ENCODE measurements at places on chromosomes 13 and 19. TPM values are rescaled to one million over a fixed set of nuclear protein-coding genes. Genes with fewer than 3 reads are reported as not detected.

C19orf47 gene
- total RNA-seq = 28.9 TPM

GRCh38 chr19:5313307-5313706, 27.3 kb downstream of the PTPRS start:
- no peak for DNase-seq

GRCh38 chr13:96279904-96280303, 190.0 kb downstream of the HS6ST3 start:
- DNase-seq = no peak

S1PR2 gene
- 51.6 TPM for total RNA-seq

DNA sequence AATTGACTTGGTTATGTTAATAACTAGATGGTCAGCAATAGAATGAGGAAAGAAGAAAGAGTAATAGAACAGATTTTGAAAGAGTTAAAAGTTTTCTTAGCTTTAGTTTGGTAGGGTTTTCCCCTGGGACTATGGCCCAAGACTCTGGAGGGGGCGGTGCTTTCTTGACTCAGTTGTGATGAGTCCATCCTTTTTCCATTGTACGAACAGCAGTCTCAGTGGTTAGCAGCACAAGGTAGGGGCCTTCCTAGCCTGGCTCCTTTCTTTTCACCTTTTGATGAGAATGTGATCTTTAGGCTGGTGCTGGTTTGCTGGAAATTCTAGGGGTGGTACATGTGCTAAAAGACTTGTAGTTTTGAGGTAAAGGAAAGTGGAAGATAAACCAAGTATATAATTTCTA, 38.8 kb downstream of the ZNF506 start:
- no peak for DNase-seq

PTGER1 gene
- total RNA-seq = not detected

GRCh38 chr19:6587998-6588507, 2.9 kb downstream of the CD70 start:
- peak; percentile 85 for DNase-seq

GRCh38 chr13:112759827-112760226, 70.0 kb downstream of the ATP11A start:
- no peak for DNase-seq

DNA sequence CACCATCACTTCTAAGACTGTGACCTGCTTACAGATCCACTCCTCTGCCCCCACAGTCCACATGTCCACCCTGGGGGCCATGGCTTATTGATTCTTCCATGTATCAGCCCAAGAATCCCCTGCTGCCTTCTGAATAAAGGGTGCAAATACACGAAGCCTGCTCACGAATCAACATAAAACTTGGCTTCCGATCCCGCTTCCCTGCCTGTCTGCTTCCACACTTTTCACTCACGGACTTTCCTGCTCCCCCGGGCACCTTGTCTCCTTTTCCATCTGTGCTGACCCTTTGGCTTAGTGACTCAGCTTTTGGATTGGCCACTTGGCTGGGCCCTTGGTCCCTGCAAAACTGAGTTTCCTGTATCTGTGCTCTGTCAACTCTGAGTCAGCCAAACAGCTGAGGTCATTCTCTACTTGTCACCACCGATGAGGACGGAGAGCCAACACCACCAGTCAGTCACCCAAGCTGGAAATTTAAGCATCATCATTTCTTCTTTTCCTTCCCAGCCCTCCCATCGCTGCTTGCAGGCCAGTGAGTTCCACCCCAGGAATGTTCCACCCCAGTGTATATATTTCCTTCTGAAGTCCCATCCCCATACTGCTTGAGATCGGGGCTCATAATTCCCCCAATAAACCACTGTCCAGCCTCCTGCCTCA, 11.4 kb upstream of the USP12 start:
- no peak for DNase-seq

SGCG gene
- not detected for total RNA-seq

LILRB2 gene
- not detected for total RNA-seq

PRSS57 gene
- total RNA-seq = not detected

- DNase-seq = no peak
Observed at GRCh38 chr13:19772306-19772705, 10.4 kb downstream of the PSPC1 start.

- DNase-seq = no peak
Observed at GRCh38 chr13:113660066-113660465, 2.1 kb upstream of the ATP4B start.

DNA sequence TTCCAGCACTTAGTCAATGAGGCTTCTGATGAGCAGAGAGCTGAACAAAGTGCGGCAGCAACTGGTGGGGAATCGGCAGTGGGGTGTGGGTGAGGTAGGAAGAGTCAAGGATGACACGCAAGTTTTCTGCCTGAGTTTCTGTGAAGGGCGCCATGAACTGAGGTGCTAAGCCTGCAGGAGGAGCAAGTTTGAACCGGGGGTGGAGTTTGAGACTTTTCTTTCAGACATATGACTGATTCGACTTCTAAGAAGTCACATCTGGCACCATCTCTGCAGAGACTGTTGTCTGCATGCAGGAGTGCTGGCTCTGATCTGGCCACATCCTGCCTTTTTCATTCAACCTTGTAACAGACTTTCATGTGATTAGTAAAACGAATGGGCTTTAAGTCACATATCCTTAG, 14.8 kb upstream of the GPI start:
- peak; percentile 28 for DNase-seq

- DNase-seq = no peak
Observed at GRCh38 chr19:10817291-10818038, 18.5 kb downstream of the TMED1 start.

DNA sequence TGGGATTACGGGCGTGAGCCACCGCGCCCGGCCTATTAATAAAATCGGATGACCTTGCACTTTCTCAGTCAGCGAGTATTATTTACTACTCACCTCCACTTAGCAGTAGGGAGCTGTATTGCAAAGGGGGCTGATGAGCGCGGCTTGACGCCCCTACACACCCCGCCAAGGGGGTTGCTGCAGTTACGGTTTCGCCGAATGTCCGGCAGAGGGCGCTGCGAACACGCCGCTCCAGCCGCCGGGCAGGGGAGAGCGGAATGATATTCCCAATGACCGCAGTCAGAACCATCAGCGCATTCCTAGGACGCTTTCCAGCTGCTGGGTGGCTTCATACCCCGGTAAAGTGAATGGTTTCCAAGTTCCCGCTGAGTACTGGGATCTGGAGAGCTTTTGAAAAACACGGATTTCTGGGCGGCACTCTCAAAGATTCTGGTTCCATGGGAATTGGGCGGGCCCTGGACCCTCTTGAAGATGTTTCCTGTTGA, 30.0 kb upstream of the TPT1 start:
- peak; percentile 19 for DNase-seq

DNA sequence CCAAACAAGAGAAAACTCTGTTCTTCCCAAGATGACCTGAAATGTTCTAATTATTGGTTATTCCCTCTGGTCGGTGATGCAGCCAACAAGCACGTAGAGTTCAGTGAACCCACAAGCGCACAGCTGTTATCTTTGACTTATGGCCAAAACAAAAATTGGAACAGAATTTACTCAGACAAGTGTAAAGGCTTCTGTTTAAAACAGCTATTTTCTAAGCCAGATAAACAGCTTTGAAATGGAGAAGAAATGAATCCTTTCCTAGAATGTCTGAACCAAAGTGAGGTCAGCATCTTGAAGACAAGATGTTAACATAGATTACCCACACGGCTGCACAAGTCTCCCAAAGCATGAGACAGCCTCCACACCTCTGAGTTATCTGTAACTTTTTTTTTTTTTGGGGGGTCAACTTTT, 669.2 kb downstream of the DIAPH3 start:
- DNase-seq = no peak

Data from OCI-LY7 (cell line).